ENCODE measurements at places on chromosomes 3 and 15. TPM values are rescaled to one million over a fixed set of nuclear protein-coding genes. Genes with fewer than 3 reads are reported as not detected.
A peak's percentile ranks its signal among the peaks of the same experiment; 100 is the strongest.

DNA sequence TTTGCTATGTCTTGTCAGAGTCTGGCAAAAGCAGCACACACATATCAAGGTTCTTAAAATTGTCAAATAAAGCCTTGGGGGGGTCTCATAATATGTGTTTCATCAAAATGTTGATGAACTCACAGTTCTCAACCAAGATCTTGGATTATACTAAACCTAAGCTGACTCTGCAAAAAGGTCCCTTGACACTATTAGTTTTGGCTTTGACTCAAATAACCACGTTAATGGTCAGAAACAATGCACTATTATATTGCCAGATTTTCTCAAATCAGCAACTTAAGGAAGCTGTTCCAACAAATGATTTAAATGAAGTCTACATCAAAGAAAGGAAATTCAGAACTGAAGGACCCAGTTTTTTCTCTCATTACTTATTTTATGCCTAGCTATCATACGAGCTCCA, 1063.9 kb downstream of the ROBO1 start:
- DNase-seq, result no peak

- peak; percentile 81 for DNase-seq
Observed at GRCh38 chr3:127544192-127544802, 46.2 kb downstream of the TPRA1 start.

GRCh38 chr3:32045091-32045915, 61.1 kb upstream of the GPD1L start:
- peak; percentile 29 for DNase-seq

DNA sequence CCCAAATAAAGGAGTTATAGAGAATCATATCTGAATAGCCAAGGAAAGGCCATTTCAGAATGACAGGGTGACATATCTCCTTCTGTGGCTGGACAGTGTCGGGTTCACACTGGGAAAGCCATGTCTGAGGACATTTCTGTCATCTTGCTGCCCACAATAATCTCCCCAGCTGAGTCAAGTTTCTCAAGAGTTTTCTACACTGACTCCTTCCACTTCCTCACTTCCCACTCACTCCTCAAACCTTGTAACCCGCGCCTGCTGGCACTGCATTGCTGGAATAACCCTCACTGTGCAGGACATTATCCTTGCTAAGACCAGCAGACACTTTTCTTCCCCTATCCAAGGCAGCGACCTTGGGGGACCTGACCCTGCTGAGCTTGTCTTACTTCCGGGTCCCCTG, 5.3 kb upstream of the INSYN1 start:
- no peak for DNase-seq

DNA sequence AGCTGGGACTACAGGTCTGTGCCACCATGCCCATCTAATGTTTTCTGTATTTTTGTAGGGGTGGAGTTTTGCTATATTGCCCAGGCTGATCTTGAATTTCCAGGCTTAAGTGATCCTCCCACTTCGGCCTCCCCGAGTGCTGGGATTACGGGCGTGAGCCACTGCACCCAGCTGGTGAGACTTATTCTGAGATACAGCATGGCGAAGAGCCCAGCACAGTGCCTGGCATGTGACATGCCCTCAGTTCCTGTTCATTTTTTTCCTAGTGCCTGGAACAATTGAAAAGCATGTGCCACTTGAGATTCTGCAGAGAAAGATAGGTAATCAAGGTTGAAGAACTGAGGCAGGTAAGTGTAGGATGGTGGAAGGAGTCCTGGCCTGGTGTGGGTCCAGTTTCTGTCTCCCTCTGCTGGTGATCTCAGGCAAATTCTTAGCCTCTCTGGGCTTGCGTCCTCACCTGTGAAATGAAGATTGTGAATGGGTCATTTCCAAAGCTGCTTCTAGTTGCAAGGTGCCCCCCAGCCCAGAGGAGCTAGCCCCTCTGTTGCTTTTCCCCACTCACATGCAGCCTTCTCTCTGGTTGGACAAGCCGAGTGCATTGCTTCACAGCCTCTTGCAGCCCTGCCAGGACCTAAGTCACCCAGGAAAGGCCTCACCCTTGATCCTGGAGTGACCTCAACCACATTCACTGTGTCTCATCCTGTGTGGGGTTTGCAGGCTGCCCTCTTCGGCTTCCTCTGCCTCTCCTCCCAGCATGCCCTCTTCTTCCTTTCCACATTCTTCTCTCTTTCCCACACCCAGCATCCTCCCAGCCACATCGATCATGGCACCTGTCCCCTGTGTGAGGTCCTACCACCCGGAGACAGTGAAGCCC, 4.3 kb upstream of the RHCG start:
- no peak for DNase-seq

SMCO1 gene
- 0.45 TPM for total RNA-seq

GRCh38 chr3:189967254-189967865, 153.3 kb downstream of the P3H2 start:
- DNase-seq, result peak; percentile 71

DNA sequence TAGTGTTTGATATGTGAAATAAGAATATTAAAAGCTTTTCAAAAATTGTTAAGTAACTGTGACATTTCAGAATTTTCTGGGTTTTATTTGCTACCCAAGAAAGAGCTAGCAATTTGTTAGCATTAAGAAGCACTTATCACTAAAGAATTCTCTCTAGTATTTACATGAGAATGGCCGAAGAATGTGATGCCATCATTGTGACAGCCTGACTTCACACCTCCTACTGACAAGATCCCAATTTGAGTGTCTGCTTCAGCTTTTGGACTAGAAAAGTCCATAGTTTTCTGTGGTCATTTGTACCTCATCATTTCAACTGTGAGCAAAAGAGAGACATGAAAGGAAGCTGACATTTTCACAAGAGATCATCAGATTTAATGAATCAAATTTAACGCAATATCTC, 548.1 kb upstream of the AGTR1 start:
- no peak for DNase-seq

GRCh38 chr3:69683082-69683806, 56.0 kb upstream of the MITF start:
- DNase-seq, result no peak

GRCh38 chr3:69145688-69146087, 23.3 kb upstream of the LMOD3 start:
- DNase-seq, result no peak

INSYN1 gene
- 15.8 TPM for total RNA-seq

DNA sequence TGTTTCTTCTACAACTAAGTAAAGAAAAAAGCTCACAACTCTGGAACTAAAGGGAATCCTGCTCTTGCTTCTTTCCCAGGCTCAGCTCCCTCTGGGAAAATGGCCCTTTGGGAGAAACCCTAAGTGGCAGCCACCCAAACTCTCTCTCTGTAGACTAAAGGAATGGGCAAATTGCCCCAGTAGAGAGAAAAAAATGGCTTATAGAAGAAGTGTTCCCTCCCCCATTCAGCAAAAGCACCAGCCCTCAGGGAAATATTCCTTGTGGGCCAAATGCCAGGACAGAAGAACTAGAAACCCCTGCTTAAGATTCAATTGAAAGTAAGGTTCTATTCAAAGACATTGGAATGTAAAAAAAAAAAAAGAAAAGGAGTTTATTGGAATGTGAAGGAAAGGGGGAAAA, 603.7 kb upstream of the ALCAM start:
- peak; percentile 80 for DNase-seq

GRCh38 chr3:45896956-45897355, 10.6 kb downstream of the CCR9 start:
- DNase-seq, result peak; percentile 49

DNA sequence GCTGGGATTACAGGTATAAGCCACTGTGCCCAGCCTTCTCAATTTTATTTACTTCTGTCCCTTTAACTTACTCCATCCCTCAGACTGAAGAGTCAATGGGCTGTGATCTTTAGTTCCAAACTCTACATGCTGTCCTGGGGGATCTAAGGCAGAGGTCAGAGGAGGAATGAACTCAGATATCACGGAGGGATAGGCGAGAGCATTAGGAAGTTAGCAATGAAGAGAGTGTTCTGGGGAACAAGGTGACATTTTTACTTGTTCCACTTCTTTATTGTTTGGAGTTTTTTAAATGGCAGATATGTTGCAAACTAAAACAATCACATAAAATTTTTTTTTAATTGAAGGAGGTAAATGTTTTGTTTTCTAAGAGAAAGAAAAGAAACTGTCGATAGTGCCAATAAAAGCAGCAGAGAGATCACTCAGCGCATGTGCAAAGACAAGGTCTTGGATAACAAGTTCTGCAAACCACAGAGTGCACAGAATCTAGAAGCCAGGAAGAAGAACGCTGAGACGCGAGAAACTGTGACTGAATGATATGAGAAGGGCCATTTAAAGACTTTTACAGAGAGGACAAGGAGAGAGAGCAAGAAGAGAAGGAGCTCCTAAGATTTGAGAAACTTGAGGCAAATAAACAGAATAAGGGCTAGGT, 10.8 kb upstream of the CA12 start:
- DNase-seq, result no peak

DNA sequence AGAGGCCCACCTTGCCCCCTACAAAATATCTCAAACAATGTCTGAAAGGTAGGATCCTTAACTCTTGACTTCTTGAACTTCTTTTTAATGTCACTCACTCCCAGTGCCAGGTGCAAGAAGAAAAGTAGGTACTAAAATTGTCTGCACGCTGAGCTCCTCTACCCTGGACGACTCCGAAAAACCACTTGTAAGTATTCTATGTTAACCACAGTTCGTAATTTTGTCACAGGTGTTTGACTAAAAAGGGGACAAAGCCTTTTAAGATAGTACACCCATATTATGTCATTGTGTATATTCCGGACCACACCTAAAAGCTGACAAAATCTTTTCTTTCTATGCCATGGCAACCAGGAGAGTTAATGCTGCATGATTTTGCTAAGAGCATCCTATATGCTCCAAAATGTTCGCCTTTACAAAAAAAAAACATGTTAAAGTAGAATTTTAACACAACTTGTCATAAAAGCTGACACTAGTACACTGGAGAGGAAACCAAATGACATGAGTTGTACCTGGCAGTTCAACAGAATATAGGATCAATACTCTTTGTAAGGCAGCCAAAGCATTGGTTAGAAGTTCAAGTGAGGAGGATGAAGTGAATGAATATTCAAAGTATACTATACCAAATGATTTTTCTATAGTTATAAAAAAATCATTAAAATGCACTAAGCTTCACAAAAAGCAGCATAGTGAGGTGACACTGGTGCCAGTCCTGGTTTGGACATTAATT, 210.5 kb downstream of the FOXP1 start:
- DNase-seq, result no peak

CCDC54 gene
- not detected for total RNA-seq

PIERCE2 gene
- 7.7 TPM for total RNA-seq

DNA sequence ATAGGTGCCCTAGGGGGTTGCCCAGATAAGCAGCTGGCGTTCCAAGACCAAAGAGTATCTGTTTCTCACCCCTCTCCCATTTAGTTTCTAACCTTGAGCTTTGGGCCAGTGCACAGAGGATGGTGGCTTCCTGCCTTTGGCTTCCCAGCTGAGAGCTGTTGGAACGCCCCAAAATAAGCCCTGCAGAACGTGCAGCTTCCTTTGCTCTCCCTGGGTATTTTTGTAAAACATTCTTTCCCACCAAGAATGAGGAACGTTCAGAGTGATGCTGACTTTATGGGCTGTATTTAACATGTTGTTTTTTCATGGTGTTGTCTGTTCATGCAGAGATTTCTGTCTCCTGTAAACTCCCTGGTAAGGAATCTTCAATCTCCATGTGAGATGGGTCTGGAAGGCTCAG, 63.8 kb downstream of the LPP start:
- no peak for DNase-seq

DNA sequence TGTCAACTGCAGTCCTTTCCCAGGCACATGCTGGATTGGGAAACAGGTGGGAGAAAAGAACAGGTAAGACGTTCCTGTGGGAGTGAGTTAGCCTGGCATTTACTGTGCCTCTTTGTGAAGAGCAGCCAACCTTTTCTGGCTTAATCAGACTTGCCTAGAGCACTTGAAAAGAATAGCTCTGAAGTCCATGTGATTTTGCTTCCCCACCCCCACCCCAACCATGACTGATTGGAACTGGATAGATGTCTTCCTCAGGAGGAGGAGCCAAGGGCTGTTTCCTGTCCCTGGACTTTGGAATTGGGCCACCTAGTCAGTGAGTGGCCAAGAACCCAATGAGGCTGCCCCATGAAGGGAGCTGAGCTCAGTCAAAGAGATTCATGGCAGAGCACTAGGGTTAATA, 4.7 kb upstream of the TMEM41A start:
- no peak for DNase-seq

DNA sequence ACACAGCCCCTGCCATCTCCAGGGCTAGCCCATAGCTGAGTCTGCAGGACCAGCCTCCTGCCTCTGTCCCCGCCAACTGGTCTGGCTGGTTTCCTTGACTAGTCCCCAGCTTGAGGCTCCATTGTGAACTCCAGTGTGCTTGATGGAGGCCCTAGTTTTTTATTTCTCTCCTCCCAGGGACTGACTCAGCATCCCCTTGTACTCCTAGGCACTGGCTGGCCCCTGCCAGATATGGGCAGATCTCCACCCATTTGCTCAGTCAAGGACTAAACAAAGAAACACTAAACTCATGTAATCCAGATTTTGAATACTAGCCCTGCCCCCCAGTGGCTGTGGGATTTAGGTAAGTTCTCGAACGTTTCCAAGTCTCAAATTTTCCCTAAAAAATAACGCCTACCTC, 415.4 kb upstream of the RORA start:
- no peak for DNase-seq

ALPK3 gene
- 52.1 TPM for total RNA-seq

- DNase-seq, result no peak
Observed at GRCh38 chr3:133992951-133993620, 36.6 kb downstream of the SLCO2A1 start.

GABRB3 gene
- total RNA-seq, result 1.5 TPM

ONECUT1 gene
- total RNA-seq, result 0.18 TPM

EXD1 gene
- total RNA-seq, result not detected

- peak; percentile 85 for DNase-seq
Observed at GRCh38 chr3:105823149-105823867, 45.5 kb downstream of the CBLB start.

CAPN3 gene
- total RNA-seq, result 37.9 TPM

- DNase-seq, result no peak
Observed at GRCh38 chr3:15319575-15319974, 12.8 kb downstream of the SH3BP5 start.

- no peak for DNase-seq
Observed at GRCh38 chr3:47908744-47909143, 105.8 kb downstream of the DHX30 start.

RASSF1 gene
- total RNA-seq, result 23.1 TPM

- peak; percentile 59 for DNase-seq
Observed at GRCh38 chr3:12139111-12139511, 19.6 kb downstream of the TIMP4 start.

DNA sequence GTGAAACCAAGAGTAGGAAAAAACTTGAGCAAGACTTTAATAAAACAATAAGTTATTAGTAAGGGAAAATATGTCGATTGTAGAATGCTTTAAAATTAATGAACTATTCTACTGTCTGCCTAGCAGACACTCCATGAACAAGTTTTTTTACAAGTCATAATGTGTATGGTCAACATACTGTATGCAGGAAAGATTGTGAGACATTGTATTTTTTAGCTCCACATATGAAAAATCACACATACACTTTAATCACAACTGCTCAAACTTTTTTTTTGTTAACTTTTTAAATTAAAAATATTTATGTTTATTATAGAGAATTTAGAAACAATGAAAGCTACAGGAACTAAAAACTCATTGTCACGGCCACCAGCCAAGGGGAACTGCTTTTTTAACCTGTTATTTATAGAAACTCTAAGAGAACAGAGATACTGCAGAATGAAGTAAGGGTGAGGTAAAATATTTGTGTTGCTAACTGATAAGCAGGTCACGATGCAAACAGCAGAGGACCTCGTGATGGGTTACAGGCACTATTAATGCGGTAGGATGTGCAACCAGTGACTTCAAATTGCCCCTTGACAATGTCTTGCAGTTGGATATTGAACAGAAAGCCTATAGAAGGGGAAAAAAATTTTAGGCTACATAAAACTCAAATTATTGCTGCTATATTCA, 53.0 kb downstream of the THSD4 start:
- peak; percentile 73 for DNase-seq

All from cardiac muscle cell (in vitro differentiated cells and primary cell).